ENCODE measurements at places on chromosomes 2 and 18.

DNA sequence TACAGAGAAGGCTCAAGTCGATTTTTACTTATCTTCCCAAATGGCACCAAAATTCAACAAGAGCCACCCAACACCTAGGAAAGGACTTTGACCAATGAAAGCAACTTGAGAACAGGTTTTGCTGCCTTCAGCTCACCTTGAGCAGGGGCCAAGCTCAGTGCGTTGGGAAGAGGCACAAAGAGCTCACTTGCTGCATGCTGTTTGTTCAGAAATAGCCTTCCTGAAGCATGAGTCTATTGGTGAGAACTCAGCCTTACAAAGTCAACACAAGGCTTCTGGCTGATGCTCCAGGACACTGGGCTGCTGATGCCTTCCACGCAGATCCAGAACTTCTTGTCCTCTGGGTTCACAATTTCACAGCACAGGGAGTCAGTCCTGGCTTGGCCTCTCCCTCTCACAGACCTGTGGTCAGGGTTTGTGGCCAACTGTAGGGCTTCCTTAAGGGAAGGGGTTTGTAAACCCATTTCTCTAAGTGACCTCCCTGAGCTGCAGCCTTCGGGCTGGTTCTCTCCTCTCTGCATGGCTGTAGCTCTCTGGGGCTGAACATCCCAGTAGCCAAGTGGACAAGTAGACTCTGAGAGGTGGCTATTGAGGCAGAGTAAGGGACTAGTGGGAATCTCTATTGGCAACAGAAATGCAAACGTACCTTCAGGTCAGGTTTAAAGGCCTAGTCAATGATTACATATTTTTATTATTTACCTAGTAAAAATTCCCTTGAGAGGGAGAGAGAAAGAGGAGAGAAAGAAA, 124.7 kb upstream of the GATA6 start:
- DNase-seq: no peak

DNA sequence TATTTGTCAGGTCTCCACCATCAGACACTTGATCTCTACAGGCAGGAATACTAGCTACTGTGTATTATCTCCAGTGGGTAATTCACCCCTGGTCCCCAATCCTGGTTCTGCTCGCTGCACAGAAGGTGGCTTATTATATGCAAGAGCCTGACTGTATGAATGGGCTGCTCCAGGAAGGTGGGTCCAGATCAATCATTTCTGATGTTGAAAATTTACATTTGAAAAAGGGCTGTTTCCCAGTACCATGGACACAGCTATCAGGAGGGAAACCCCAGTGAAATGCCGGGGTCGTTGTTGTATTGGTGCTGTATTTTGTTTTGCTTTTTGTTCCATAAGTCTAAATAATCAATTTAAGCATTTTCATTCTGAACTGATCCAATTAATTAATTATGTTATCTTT, 367.6 kb downstream of the RND3 start:
- DNase-seq: no peak

- DNase-seq: no peak
Measured at GRCh38 chr2:69089266-69089665, 76.3 kb downstream of the ANTXR1 start.

DNA sequence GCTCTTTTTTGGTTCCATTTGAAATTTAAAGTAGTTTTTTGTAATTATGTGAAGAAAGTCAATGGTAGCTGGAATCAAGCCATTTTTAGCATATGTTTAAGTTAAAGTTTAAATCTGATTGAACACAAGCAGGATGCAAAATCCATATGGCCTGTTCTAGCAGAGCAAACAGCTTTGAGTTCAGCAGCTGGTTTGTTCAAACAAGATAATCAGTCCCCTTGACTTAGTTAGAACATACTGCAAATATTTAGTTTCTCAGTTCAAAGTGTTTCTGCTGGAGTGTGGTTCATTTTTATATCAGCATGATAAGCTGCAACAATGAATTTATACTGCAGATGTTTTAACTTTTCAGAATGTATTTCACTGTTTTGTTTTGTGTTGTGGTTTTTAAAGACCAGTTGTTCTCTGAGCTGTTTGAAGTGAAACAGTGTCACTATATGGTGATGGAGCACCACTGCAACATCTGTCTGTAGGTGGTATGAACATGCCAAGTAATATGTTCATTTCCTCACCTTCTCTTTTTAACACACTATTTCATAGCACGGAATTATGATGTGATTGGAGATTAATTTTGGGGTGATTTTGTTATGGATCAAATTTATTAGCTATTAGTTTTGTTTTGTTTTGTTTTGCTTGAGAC, 125.3 kb downstream of the COL4A4 start:
- DNase-seq: no peak

GRCh38 chr2:40243581-40244187, 208.2 kb downstream of the SLC8A1 start:
- no peak for DNase-seq

Data from stimulated activated CD4-positive, alpha-beta T cell treated with anti-CD3 and anti-CD28 coated beads, Interleukin-1b, Interleukin-23, amount 100 ng/mL, for 48 hours (primary cell).